ENCODE measurements at places on chromosomes 2 and 18. TPM values are rescaled to one million over a fixed set of nuclear protein-coding genes. Genes with fewer than 3 reads are reported as not detected.

GRCh38 chr2:120832296-120833070, 96.8 kb downstream of the GLI2 start:
- peak; percentile 43 for DNase-seq

DNA sequence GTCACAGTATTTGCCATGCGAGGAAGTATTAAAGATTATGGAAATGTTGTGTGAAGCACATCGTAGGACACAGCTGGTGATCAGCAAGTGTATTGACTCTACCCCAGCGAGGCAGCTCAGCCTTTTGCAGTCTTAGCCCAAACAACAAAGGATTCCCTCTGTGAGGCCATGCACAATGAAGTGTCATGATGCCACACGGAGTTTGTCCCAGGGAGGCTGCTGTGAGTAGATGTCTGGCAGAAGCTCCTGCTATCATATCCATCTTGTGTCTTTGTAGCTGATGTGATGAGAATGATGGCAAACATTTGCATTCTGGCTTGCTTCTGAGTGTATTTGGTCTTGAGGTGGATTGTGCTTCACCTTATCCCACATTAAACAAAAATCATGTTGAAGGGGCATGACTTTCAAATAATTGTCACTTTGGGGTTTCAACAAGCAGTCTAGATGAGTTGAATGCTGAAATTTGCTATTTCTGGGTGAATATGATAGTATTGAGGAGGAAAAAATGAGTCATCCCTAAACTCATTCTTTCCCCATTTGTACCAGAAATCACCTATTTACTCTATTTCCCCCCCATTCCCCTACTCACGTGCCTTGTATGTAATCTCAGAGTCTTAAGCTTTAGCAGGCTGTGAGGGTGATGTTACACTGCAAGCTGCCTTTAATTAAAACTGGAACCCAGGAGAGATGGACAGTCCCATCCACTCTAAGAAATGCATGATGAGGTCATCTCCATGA, 273.5 kb downstream of the RNF144A start:
- DNase-seq = no peak

REG1A gene
- total RNA-seq = not detected

DNA sequence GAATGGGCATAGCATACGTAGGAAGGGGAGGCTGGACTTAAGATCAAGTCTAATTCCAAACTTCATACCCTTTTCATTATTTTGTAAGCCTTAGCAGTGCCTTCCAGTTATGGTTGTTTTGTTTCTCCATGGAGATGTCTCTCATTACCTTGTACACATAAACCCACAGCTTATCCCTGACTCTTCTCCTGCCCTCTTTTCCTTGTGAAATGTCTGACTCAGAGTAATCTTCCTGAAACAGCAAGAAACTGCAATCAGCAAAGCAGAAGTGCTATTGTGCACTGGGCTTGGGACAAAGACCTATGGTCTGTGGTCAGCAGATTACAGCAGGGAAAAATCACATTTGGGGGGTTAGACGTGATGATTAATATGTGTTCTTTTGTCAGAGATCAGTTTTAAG, 176.7 kb downstream of the IKZF2 start:
- DNase-seq = no peak

FLACC1 gene
- total RNA-seq = 2.4 TPM

GRCh38 chr18:60560071-60560470, 187.5 kb upstream of the MC4R start:
- DNase-seq = no peak

GRCh38 chr2:30359644-30360167, 87.3 kb upstream of the LCLAT1 start:
- peak; percentile 85 for DNase-seq

CROCC2 gene
- total RNA-seq = 0.09 TPM

FAM237A gene
- not detected for total RNA-seq

DNA sequence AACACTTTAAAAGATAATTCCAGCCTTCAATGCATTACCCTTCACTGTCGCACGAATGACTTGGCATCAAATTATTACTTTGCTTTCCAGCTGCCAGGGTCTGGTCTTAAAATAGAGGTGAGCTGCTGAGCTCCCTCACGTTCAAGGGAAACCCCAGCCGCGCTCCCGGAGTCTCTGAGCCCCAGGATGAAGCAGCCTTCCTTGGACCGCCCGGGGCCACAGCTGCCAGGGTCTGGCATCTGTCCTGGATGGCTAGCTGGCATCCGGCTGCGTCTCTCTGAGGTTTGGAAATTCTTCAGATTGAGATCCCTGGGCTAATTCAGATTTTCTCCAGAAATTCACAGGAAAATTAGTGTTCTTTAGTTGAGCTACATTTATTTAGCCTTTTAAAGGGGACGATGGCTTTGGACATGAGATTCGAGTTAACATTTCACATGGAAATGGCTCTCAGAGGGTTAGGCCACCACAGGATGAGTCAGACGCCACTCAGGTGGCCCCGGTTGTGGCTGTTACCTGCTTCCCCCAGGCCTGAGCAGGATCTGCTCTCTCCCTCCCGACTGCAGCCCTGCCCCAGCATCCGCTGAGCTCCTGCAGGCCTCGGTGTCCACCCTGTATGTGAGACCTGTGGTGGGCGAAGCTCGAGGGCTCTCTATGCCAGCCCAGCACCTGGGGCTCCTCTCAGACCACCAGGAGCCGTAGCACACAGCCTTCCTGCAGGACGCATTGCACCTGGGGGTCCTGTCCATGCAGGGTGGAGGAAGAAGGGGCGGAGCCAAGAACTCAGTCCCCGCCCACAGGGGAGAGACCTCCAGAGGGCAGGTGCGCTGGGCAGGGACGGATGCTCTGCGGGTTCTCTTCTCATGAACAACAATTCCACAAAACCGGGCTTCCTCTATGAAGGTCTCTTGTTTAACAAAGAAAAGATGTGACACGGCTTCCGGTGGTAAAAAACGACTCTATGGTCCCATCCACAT, 255.5 kb downstream of the TWIST2 start:
- DNase-seq = no peak

EPB41L3 gene
- total RNA-seq = 82.9 TPM

GRCh38 chr2:71711133-71711855, 257.9 kb downstream of the DYSF start:
- DNase-seq = no peak

- no peak for DNase-seq
Observed at GRCh38 chr2:233997707-233998106, 52.8 kb upstream of the SPP2 start.

All from posterior vena cava (tissue), 2 donors.